ENCODE measurements at places on chromosomes 2 and 18. TPM values are rescaled to one million over a fixed set of nuclear protein-coding genes. Genes with fewer than 3 reads are reported as not detected.
A peak's percentile ranks its signal among the peaks of the same experiment; 100 is the strongest.

Gene NDUFAF7
- total RNA-seq, result 12.0 TPM

Gene SIX3
- not detected for total RNA-seq

Gene LONRF2
- total RNA-seq, result 5.0 TPM

Gene IL1R1
- 1.7 TPM for total RNA-seq

Gene ENOSF1
- 9.7 TPM for total RNA-seq

Gene ARHGAP28
- total RNA-seq, result 20.4 TPM

Gene NUP35
- 31.7 TPM for total RNA-seq

DNA sequence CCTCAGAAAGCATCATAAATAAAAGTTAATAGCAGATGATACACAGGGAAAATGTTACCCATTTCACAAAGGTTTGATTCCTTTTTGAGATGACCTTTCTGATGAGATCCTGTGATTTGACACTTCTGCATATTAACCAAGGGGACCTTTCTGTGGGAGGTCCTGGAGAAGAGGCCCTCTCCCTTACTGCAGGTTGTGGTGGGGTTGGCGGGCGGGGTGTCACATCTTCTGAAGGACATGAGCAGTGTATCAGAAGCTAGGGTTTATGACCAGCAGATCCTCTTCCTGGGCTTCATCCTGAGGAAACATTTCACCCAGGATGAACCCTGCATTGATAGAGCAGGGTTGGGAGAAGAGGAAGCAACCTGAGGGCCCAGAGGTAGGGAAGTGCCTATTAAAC is 37.2 kb upstream of the SCLY start:
- DNase-seq, result no peak

- no peak for DNase-seq
These were observed 168.5 kb upstream of the NOSTRIN start for GRCh38 chr2:168633895-168634294.

GRCh38 chr2:101975171-101975870 is 16.4 kb upstream of the IL1R2 start:
- DNase-seq, result no peak

GRCh38 chr2:62653582-62654422 is 51.7 kb upstream of the EHBP1 start:
- no peak for DNase-seq

DNA sequence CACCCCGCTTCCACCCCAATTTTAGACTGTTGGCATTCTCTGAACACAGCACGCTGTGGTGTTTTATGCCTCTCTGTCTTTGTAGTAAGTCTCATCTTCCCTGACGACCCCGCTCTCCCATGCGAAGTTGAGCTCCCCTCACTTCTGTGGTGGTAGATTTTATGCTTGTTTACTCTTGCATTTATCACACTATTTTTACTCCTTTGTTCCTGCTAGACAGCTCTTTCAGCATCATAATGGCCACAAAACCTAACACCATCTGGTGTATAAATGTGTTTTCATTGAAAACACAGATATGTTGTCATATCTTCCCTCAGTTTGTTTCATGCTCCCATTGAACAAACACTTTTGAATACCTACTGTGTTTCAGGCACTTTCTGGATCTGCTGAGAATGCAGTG is 57.1 kb downstream of the PKP4 start:
- DNase-seq, result no peak

- DNase-seq, result no peak
These were observed 267.7 kb upstream of the SPRED2 start for GRCh38 chr2:65700004-65700651.

GRCh38 chr2:19887510-19887909 is 14.3 kb downstream of the TTC32 start:
- no peak for DNase-seq

GRCh38 chr18:57624988-57625387 is 3.4 kb upstream of the NARS1 start:
- DNase-seq, result peak; percentile 59

GRCh38 chr2:3442185-3442584 is 62.7 kb downstream of the TRAPPC12 start:
- no peak for DNase-seq

DNA sequence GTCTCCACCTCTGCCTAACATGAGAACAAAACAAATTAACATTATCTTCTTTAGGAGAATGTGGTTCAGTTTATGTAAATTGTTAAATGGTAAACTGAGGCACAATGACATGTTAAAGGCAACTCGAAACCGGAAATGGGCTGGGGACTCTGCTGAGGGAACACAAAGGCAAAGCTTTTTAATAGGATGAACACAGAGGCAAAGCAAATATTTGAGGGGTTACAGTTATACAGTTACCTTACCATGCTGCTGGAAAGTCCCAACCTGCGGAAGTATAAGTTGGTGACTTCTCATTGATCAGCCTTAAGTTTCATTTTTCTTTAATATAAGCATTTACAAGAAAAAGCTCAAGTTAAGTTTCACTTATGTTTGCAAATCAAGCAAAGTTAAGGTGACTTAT is 195.0 kb downstream of the DLGAP1 start:
- DNase-seq, result no peak

GRCh38 chr2:241808051-241808720 is 807 bp upstream of the NEU4 start:
- DNase-seq, result no peak
